ENCODE measurements at places on chromosomes 4 and X.

GRCh38 chr4:149518471-149518870, 297.2 kb downstream of the IQCM start:
- DNase-seq = no peak

- no peak for DNase-seq
Measured at GRCh38 chrX:126237524-126237923, 71.4 kb upstream of the DCAF12L2 start.

- no peak for DNase-seq
Measured at GRCh38 chrX:106973433-106974149, 26.4 kb downstream of the MORC4 start.

- DNase-seq = no peak
Measured at GRCh38 chrX:30085571-30085970, 129.8 kb upstream of the MAGEB2 start.

Data from hematopoietic multipotent progenitor cell treated with erythropoietin and hydrocortisone succinate and interleukin-3 and kit ligand, for 15 days (in vitro differentiated cells).